ENCODE measurements at places on chromosomes 6 and 20. TPM values are rescaled to one million over a fixed set of nuclear protein-coding genes. Genes with fewer than 3 reads are reported as not detected.

Gene LTA
- total RNA-seq: not detected

Gene ZC2HC1B
- not detected for total RNA-seq

Gene SAMHD1
- 62.9 TPM for total RNA-seq

Gene TULP1
- total RNA-seq: not detected

Gene IMPG1
- total RNA-seq: not detected

Gene HCRTR2
- not detected for total RNA-seq

Gene EYA2
- 3.6 TPM for total RNA-seq

Gene FAM229B
- 4.9 TPM for total RNA-seq

Gene IYD
- total RNA-seq: not detected

Gene PFDN4
- total RNA-seq: 58.7 TPM

Gene KIF6
- not detected for total RNA-seq

Gene SYNJ2
- 5.4 TPM for total RNA-seq

Gene PRELID3B
- total RNA-seq: 39.9 TPM

Gene TP53TG5
- total RNA-seq: not detected

Gene NOX3
- not detected for total RNA-seq

Gene PMEPA1
- total RNA-seq: 1.6 TPM

Gene NMBR
- total RNA-seq: not detected

Gene PDYN
- total RNA-seq: not detected

Gene POPDC3
- total RNA-seq: not detected

Gene PTCRA
- not detected for total RNA-seq

Gene PCK1
- not detected for total RNA-seq

Gene SIRPA
- 20.1 TPM for total RNA-seq

Gene IPCEF1
- total RNA-seq: not detected

Gene NOL7
- total RNA-seq: 50.7 TPM

Gene PTCHD4
- 0.36 TPM for total RNA-seq

Gene CST7
- total RNA-seq: not detected

Gene SLC26A8
- not detected for total RNA-seq

Gene JPH2
- not detected for total RNA-seq

Gene VIP
- not detected for total RNA-seq

Gene CCR6
- not detected for total RNA-seq

Gene MEI4
- total RNA-seq: not detected

Gene OR2J2
- not detected for total RNA-seq

Gene UNC93A
- total RNA-seq: not detected

Gene EMILIN3
- not detected for total RNA-seq

Gene SAMD3
- total RNA-seq: not detected

Gene FRMD1
- total RNA-seq: not detected

Gene CAGE1
- not detected for total RNA-seq

Gene HLA-DQB1
- total RNA-seq: not detected

Gene OR12D3
- total RNA-seq: not detected

Gene SLC22A16
- total RNA-seq: 1.9 TPM

Gene BHLHE23
- not detected for total RNA-seq

Gene RNF144B
- 3.2 TPM for total RNA-seq

Gene VPS16
- 31.1 TPM for total RNA-seq

Gene DEFB124
- not detected for total RNA-seq

Gene SFTA2
- not detected for total RNA-seq

Gene ANGPT4
- not detected for total RNA-seq

Gene OR2H2
- not detected for total RNA-seq

Gene TMEM74B
- 1.1 TPM for total RNA-seq

Gene PPP1R3G
- total RNA-seq: 1.3 TPM

Gene POU5F1
- total RNA-seq: not detected

Gene SMPDL3A
- total RNA-seq: 7.4 TPM

Gene HCK
- not detected for total RNA-seq

Gene VNN1
- total RNA-seq: not detected

Data from cardiac atrium fibroblast (primary cell).